ENCODE measurements at places on chromosomes 3 and 15.

GRCh38 chr3:102159810-102160451, 274.9 kb upstream of the ZPLD1 start:
- no peak overlapping the region for H3K27ac ChIP-seq
- H3K4me1 ChIP-seq, result peaks cover 8% of the 10 kb centered on the region
- no peak for DNase-seq

DNA sequence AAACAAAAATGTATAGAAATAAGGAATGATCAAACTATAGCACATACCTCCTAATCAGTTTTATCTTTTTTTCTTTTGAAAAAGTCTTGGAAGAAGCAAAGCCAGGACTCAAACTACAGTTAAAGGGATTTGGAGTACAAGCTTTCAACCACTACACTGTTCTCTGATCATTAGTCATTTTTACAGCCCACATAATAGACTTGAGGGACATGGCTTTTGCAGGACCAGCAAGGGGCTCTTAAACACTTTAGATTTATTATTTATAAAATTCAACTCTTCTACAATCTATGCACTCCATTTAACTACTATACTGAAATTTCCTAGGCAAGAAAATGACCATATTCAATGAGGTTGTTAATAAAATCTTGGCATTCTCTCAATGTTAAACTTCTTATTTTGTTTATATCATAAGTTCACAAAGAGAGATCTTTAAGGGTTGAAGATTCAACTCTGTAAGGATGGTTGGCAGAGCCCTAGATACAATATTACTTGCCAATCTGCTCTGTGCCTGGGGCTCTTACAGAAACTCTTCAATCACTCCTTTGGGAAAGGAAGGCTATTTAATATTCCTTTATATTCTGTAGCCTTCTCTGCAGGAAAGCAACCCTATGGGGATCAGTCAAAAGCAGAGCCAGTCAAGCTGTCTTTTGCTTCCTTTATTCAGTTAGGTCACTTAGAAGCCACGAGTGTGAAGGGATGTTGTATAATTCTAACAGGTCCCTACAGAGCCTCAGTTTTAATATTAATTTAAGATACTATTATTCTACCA, 557.7 kb upstream of the SGO1 start:
- H3K36me3 ChIP-seq, result no peaks in the 10 kb centered on the region
- no peaks in the 10 kb centered on the region for H3K4me1 ChIP-seq
- no peaks in the 10 kb centered on the region for H3K27me3 ChIP-seq
- no peak overlapping the region for H3K27ac ChIP-seq
- no peak for DNase-seq

- peak overlapping the region; percentile 92 for H3K27ac ChIP-seq
- H3K4me3 ChIP-seq, result peak overlapping the region; percentile 80
- peak; percentile 41 for DNase-seq
- H3K36me3 ChIP-seq, result peaks cover 7% of the 10 kb centered on the region
- peaks cover 89% of the 10 kb centered on the region for H3K4me1 ChIP-seq
Observed at GRCh38 chr15:94287794-94288246, 56.5 kb downstream of the MCTP2 start.

DNA sequence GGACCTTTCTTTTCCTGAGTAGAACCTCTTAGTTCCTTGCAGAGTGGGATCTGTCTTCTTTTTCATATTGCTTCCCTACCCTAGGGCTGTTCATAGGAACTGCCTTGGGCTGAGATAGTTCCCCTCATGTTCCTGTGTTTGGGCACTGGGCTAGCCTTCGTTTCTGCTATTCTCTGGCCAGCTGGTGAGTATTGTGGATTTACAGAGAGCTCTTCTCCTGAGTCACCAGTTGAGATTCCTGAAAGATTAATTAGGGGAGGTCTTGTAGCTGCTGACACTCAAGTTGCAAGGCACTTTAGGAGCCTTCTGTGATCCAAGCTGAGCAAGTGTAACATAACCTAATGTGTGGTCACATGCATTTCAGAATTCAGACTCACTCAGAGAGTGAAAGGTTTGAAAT, 30.7 kb downstream of the CHD2 start:
- H3K4me1 ChIP-seq, result peaks cover 5% of the 10 kb centered on the region
- peaks cover 95% of the 10 kb centered on the region for H3K36me3 ChIP-seq
- DNase-seq, result no peak
- H3K27me3 ChIP-seq, result no peaks in the 10 kb centered on the region

DNA sequence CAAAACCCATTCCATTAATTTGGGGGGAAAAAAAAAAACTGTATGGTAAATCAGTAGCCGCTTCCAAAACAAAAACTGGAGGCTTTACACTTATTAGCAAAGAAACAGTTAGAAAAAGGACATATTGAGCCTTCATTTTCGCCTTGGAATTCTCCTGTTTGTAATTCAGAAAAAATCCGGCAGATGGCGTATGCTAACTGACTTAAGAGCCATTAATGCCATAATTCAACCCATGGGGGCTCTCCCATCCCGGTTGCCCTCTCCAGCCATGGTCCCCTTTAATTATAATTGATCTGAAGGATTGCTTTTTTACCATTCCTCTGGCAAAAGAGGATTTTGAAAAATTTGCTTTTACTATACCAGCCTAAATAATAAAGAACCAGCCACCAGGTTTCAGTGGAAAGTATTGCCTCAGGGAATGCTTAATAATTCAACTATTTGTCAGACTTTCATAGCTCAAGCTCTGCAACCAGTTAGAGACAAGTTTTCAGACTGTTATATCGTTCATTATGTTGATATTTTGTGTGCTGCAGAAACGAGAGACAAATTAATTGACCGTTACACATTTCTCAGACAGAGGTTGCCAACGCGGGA, 9.4 kb upstream of the RPL24 start:
- H3K36me3 ChIP-seq, result no peaks in the 10 kb centered on the region
- no peaks in the 10 kb centered on the region for H3K27me3 ChIP-seq
- DNase-seq, result no peak
- H3K27ac ChIP-seq, result no peak overlapping the region

- H3K36me3 ChIP-seq, result peaks cover 44% of the 10 kb centered on the region
- peak overlapping the region; percentile 99 for H3K27ac ChIP-seq
- no peak for DNase-seq
- H3K4me1 ChIP-seq, result peaks cover 44% of the 10 kb centered on the region
Observed at GRCh38 chr3:179603831-179604230, 607 bp downstream of the MRPL47 start.

GRCh38 chr15:78301326-78301725, 1.9 kb upstream of the SKIC8 start:
- H3K4me1 ChIP-seq, result peaks cover 23% of the 10 kb centered on the region
- H3K27ac ChIP-seq, result no peak overlapping the region
- no peak for DNase-seq
- peaks cover 3% of the 10 kb centered on the region for H3K27me3 ChIP-seq
- peaks cover 7% of the 10 kb centered on the region for H3K36me3 ChIP-seq

- no peaks in the 10 kb centered on the region for H3K27me3 ChIP-seq
- H3K36me3 ChIP-seq, result no peaks in the 10 kb centered on the region
- H3K4me3 ChIP-seq, result no peak overlapping the region
- DNase-seq, result no peak
- H3K27ac ChIP-seq, result no peak overlapping the region
Observed at GRCh38 chr3:62013951-62014350, 359.4 kb downstream of the FEZF2 start.

GRCh38 chr3:149095487-149095886, 9.2 kb upstream of the HLTF start:
- DNase-seq, result no peak
- H3K27me3 ChIP-seq, result no peaks in the 10 kb centered on the region
- H3K36me3 ChIP-seq, result no peaks in the 10 kb centered on the region
- H3K27ac ChIP-seq, result peak overlapping the region; percentile 72
- H3K4me1 ChIP-seq, result peaks cover 16% of the 10 kb centered on the region

DNA sequence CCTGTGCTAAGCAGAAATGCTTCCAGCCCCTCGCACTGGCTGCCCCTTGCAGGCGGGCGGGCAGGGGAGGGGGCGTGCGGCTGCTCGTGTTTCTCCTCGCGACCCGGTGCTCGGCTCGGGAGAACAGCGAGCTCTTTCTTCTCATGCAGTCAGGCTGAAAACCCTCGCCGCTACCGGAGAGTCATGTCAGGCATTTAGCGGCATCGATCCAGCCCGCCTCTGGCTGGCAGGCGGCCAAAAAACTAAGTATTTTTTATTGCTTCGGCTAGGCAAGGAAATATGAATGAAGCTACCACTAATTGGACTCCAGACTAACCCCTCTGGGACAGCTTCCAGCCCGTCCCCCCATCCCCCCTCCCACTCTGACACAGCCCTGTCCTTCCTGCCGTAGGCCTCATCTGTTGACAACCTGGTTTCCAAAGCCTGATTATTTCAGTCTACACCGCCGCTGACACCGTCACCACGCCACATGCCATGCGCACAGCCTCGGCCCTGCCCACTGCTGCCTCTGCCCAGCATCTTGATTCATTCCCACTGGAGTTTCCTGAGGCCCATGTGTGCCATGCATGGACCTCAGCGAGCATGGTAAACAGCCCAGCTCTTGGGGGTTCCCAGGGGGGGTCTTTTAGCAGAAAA, 35.3 kb downstream of the TLE3 start:
- H3K27ac ChIP-seq, result no peak overlapping the region
- no peaks in the 10 kb centered on the region for H3K4me1 ChIP-seq
- H3K36me3 ChIP-seq, result peaks cover 88% of the 10 kb centered on the region
- no peak for DNase-seq

GRCh38 chr15:66841953-66842681, 140.1 kb downstream of the SMAD6 start:
- H3K4me1 ChIP-seq, result peaks cover 16% of the 10 kb centered on the region
- peaks cover 20% of the 10 kb centered on the region for H3K27me3 ChIP-seq
- DNase-seq, result peak; percentile 40
- peak overlapping the region; percentile 68 for H3K4me3 ChIP-seq
- H3K36me3 ChIP-seq, result no peaks in the 10 kb centered on the region

GRCh38 chr15:50134524-50135024, 15.5 kb upstream of the ATP8B4 start:
- peak overlapping the region; percentile 71 for H3K27ac ChIP-seq
- no peaks in the 10 kb centered on the region for H3K27me3 ChIP-seq
- DNase-seq, result no peak
- H3K4me1 ChIP-seq, result peaks cover 25% of the 10 kb centered on the region
- H3K36me3 ChIP-seq, result no peaks in the 10 kb centered on the region

DNA sequence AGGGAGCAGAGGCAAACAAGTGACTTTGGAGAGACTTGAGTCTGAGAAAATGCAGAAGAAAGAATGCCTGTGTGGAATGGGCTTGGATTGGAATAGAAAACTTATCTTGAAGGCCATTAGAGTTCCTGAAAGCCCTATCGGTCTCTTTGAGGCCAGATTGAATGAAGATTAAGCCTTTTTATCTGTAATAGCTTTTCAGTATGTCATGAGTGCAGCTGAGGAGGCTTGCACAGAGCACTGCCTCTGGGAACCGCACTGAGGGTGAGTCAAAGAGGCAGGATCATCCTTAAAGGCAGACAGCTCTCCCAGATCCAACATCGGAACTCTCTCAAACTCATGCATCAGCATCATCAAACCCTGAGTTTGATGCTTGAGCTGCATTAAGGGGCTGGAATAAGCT, 515.2 kb downstream of the NTRK3 start:
- H3K4me1 ChIP-seq, result no peaks in the 10 kb centered on the region
- no peak overlapping the region for H3K4me3 ChIP-seq
- H3K36me3 ChIP-seq, result no peaks in the 10 kb centered on the region

DNA sequence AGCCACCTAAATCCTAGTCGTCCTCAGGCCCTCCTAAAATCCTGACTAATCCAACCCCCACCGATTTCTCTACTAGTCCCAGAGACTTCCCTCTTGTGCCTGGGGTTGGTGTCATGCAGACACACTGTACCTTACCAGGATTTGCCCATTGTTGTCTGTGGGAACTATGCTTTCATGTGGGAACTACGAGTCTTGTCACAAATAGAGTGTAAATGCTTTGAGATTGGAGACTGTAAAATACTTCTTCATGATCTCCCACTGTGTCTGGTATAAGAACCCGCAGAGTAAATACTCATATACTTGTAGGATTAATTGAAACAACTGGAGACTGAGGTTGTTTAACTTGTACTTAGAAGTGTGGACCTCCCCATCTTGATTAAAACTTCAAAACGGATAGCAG, 11.2 kb downstream of the B3GNT5 start:
- no peak overlapping the region for H3K4me3 ChIP-seq
- peaks cover 7% of the 10 kb centered on the region for H3K27me3 ChIP-seq
- DNase-seq, result no peak
- H3K36me3 ChIP-seq, result no peaks in the 10 kb centered on the region

GRCh38 chr15:41907141-41907540, 13.3 kb upstream of the SPTBN5 start:
- no peaks in the 10 kb centered on the region for H3K27me3 ChIP-seq
- H3K27ac ChIP-seq, result no peak overlapping the region
- DNase-seq, result no peak
- peaks cover 58% of the 10 kb centered on the region for H3K36me3 ChIP-seq

GRCh38 chr15:92883163-92883875, 16.8 kb upstream of the CHD2 start:
- no peaks in the 10 kb centered on the region for H3K27me3 ChIP-seq
- peak overlapping the region; percentile 91 for H3K27ac ChIP-seq
- H3K36me3 ChIP-seq, result peaks cover 49% of the 10 kb centered on the region
- peaks cover 55% of the 10 kb centered on the region for H3K4me1 ChIP-seq

DNA sequence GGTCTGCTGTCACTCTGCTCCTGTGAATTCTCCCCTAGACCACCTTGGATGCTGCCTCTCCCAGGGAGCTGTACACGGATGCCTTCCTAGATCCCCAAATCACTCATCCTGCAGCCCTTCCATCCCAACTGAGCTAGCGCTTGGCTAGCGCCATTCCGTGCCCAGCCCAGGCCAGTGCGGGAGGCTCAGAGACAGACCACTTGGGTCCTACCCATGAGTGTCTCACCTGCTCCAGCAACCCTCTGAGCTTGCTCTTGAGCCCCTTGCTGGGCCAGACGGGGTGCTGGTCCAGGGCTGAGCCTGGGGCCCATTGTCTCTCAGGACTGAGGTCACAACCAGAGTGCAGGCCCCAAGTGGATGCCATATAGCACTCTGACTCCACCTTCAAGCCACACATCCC, 17.7 kb downstream of the SH2D7 start:
- H3K36me3 ChIP-seq, result no peaks in the 10 kb centered on the region
- peaks cover 5% of the 10 kb centered on the region for H3K4me1 ChIP-seq
- no peak for DNase-seq
- no peaks in the 10 kb centered on the region for H3K27me3 ChIP-seq
- no peak overlapping the region for H3K27ac ChIP-seq

DNA sequence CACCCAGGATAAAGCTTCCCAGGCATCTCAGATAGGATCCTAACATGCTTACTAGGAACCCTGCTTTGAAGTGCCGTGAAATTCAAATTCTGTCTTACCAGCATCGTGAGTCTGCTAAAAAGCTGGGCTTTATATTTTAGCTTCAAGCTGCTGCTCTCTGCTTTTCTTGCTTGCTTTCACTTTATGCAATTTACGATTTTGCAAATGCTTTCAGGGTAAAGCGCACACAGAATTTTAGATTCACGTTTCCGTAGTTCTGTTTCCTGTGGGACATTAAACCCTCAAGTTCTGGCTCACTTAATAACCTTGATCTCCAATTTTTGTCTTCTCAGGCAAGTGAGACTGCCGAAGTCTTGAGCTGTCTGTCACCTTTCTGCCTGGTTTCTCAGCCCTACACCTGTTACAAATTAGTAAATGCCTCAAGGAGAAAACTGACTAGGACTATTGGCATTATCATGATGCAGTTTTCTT, 170.5 kb upstream of the TGFBR2 start:
- peak overlapping the region; percentile 70 for H3K4me3 ChIP-seq
- no peaks in the 10 kb centered on the region for H3K36me3 ChIP-seq
- peak overlapping the region; percentile 77 for H3K27ac ChIP-seq
- H3K4me1 ChIP-seq, result peaks cover 43% of the 10 kb centered on the region
- DNase-seq, result no peak

GRCh38 chr3:177642042-177642803, 444.9 kb upstream of the TBL1XR1 start:
- DNase-seq, result no peak
- H3K27ac ChIP-seq, result no peak overlapping the region
- peaks cover 16% of the 10 kb centered on the region for H3K4me1 ChIP-seq
- H3K27me3 ChIP-seq, result no peaks in the 10 kb centered on the region

- H3K4me1 ChIP-seq, result peaks cover 24% of the 10 kb centered on the region
- no peaks in the 10 kb centered on the region for H3K36me3 ChIP-seq
- DNase-seq, result no peak
- H3K27me3 ChIP-seq, result peaks cover 4% of the 10 kb centered on the region
- H3K27ac ChIP-seq, result no peak overlapping the region
Observed at GRCh38 chr3:23115171-23115877, 87.8 kb upstream of the UBE2E2 start.

Measured in activated B cell treated with CpG ODN at 0.5 μM for 24 hours (primary cell).